HL-60 (cell line): ENCODE measurements at places on chromosomes 6 and 20.

- peak; percentile 12 for DNase-seq
Observed at GRCh38 chr20:50058662-50059402, 54.1 kb downstream of the UBE2V1 start.

DNA sequence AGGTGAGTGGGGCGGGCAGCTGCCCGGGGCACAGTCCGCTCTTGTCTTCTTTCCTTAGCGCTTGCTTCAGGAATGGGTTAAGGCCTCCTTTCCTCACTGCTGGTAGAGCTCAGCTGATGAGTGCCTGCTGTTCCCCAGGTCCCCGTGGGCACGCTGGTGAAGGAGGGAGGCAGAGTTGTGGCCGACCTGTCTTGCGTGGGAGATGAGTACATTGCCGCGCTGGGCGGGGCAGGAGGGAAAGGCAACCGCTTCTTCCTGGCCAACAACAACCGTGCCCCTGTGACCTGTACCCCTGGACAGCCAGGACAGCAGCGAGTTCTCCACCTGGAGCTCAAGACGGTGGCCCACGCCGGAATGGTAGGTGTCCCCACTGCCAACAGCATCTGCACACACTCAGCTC, 15.7 kb downstream of the MTG2 start:
- DNase-seq = no peak

DNA sequence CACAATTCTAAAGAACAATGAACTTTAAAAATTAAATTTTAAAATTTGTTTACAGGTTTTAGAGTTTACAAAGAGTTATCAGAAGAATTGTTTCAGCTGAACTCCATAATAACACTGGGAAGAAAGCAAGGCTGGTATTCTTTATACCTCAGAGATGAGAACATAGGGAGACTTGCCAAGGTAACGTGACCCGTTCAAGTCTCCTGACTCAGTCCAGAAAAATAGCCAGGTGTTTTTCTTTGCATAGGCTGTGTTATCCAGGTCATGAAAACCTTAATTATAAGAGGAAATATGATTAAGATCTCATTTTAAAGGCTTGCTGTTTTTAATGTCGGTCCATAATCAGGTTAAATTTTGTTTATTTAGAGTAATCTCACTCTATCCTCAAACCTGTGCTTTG, 8.5 kb upstream of the C6orf141 start:
- DNase-seq = no peak

GRCh38 chr6:36336779-36337241, at the start of gene BNIP5:
Gene BNIP5, minus strand, starts transcription at chr6:36336888. Its CDS starts 6,198 bp downstream, at chr6:36330690.
- DNase-seq = no peak

- DNase-seq = no peak
Observed at GRCh38 chr6:48691420-48691819, 580.4 kb upstream of the PTCHD4 start.

- DNase-seq = peak; percentile 54
Observed at GRCh38 chr6:15905488-15906419, 223.1 kb upstream of the MYLIP start.

DNA sequence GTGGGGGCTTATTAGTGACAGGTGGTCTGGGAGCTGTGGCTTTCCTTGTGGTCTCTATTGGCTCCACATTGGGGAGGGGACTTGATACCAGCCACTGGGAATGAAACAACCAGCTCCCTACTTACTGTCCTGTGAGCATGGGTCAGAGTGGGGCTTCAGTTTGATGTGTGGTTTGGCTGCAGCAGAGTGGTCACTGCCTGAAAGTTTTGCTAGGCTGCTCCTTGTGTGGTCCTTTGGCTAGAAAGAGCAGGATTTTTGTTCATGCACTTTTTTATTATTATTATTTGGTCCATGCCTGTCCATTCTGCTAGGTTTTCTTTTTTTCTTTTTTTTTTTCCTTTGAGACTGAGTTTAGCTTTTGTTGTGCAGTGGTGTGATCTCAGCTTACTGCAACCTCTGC, 7.5 kb upstream of the TMEM14B start:
- DNase-seq = no peak

GRCh38 chr6:71287038-71287437, 1.6 kb upstream of the OGFRL1 start:
- peak; percentile 36 for DNase-seq

DNA sequence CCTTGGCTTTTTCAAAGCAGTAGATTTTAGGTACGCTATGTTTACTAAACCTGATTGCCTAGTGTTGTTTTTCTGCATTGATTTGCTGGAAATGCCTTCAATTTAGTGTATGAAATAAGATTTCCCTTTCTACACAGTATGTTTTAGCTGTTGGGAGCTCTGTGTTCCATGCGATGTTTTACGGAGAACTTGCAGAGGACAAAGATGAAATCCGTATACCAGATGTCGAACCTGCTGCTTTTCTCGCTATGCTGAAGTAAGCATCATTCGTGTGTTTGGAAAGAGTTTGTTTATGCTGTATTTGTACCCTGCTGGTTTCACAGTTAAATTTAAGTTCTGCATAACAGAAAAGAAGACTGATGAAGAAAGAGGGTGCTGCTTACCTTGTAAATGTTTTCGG, 1.9 kb downstream of the BTBD3 start:
- DNase-seq = no peak

DNA sequence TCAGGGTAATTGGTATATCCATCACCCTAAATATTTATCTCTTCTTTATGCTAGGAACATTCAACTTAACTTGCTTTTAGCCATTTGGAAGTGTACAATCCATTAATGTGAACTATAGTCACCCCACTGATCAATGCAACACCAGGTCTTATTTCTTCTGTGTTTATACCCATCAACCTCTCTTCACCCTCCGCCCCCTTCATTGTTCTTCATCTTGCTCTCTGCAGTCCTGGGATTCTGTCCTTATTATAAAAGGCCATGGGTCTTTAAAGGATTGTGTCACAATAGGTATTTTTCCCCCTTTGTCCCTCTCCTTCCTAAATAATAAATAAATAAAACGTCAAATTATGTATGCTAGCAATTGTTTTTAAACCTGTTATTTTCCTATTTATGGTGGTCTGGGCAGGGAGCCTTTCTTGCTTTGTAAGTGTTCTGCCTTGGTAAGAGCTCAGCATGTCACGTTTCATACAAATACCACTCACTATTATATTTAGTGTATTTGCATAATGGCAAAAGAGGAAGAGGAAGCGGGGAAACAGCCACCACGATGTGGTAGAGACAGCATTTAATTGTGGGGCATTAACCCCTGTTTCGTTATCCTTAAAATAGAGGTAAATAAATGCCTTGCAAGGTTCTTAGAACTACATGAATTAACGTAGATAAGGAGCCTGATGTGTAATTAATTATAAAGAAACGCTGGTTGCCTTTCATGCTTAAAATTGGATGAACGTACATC, 1.9 kb downstream of the ABRACL start:
- no peak for DNase-seq
